ENCODE measurements at places on chromosomes 4 and X.

DNA sequence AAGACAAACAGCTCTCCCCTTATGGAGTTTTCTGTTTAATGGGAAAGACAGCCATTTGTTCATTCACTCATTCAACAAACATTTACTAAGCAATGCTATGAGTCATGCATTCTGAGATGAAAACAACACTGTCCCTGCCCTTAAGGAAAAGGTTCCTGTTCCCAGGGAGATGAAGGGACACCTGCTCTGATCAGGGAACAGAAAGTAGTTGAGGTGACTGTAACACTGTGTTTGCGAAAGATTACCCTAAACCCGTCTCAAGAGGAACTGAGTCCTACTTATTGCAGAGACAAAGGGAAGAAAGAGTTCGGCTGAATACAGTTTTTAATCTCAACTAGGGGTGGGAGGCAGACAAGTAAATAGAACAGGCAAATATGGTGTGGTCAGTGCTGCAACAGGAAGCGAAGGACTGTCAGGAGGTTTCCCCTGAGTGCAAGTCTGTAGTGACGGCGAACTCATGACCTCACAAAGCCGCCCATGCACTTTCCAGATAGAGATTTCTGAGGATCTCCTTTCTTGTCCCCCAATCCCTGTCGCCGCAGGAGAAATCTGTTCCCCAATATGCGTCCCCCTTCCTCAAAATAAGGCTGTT is 712 bp downstream of the STX18 start:
- no peak for DNase-seq

DNA sequence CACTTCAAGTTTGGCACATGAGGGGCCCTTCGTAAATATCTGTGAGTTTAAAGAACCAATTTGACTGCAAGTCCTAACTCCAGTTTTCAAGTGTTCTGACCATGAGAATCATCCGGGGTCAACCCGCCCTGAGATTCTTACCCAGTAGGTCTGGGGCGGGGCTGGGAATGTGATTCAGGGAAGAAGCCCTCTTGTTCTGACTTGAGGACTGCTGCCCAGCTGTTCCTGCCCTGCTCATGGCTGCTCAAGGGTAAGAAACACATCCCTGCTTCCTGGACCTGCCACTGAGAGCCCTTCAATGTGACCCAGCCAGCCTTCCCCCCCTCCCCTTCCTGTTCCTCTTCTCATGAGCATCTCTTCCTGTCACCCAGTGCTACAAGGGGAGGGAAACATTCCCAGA is 92.7 kb upstream of the PGRMC2 start:
- DNase-seq: no peak

DNA sequence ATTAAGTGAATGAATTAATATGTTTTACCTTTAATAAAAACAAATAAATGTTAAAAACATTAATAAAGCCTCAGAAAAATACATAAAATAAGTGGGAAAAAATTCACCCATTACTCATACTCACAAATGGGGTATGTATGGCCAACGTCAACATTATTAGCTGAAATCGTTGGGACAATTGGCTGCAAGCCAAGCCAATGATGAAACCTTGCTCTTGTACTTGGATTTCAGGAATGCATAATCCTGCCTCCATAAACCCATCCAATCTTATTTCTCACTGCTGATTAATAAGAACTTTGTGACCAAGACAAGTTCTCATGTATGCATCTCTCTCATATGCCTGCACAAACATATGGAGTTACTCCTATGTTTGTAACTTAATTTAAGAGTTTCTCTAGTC is 35.3 kb upstream of the ADAMTS3 start:
- no peak for DNase-seq

GRCh38 chrX:112774651-112775293 is 65.9 kb downstream of the AMOT start:
- DNase-seq: no peak

GRCh38 chrX:46279214-46279924 is 265.9 kb downstream of the ZNF674 start:
- no peak for DNase-seq

- DNase-seq: no peak
These were observed 37.4 kb downstream of the PDGFC start for GRCh38 chr4:156934259-156934635.

DNA sequence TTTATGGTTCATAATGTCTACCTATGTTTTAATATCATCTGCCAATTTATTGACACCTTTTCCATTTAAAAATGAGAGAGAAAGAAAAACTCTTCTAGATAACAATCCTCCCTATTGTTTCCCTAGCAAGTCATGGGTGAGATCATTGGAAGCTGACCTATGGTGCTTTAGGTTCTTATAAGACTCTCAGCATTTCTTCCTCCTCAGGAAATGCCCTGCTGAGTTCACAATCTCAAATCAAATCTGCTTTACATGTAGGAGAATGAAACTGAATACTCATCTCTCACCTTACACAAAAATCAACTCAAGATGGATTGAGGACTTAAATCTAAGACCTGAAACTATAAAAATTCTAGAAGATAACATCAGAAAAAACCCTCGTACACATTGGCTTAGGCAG is 267.4 kb downstream of the RAPGEF2 start:
- no peak for DNase-seq

- DNase-seq: no peak
These were observed 60.9 kb downstream of the CLOCK start for GRCh38 chr4:55485821-55486220.

All from AG04449 (cell line).